ENCODE measurements at places on chromosomes 7 and 10.

GRCh38 chr7:7018290-7018689 is 164.1 kb upstream of the C1GALT1 start:
- no peak for DNase-seq

GRCh38 chr7:36951257-36951697 is 227.0 kb upstream of the AOAH start:
- no peak for DNase-seq

DNA sequence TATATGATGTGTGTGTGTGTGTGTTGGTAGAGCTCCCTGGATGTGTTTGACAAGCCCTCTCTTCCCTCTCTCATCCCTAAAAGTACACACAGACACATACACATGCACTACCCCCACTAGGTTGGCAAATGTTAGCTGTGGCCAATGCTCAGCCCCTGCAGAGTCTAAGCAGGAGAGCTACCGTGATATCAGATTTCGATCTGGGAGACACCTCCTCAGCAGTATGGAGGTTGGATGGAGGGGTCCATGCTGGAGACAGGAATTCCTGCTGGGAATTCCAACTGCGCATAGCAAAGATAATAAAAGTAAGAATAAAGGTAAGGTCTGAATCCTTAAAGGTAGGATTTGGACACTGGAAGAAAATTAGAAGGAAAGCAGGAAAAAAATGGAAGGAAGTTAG is 85.7 kb downstream of the C10orf90 start:
- DNase-seq, result no peak

- no peak for DNase-seq
These were observed 88.0 kb downstream of the CFTR start for GRCh38 chr7:117567781-117568180.

DNA sequence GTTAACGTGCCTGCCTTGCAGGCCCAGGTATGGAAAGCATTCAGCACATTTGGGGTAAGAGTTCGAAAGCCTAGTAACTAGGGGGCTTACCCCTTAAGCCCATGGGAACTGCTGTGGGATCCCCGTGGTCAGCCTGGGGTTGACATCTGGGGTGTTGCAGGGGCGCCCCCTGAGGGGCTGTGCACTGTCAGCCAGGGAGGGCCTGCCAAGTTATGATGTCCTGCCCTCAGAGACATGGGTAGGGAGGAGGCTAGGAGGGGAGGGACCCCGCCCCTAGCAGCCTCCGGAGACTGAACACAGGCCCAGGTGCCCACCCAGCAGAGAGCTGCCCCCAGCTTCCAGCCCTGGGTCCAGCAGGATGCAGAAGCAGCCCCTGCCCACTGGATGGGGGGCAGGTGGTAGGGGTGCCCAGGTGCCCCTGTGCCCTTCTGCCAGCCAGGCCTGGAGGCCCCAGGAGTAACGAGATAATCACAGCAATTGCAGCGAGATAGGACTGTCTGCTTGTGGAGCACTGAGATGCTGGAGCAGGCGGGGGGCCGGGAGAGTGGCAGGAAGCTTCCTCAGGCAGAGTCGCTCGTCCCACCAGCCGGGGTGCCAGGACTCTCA is 153.3 kb downstream of the UBE2H start:
- DNase-seq, result no peak

DNA sequence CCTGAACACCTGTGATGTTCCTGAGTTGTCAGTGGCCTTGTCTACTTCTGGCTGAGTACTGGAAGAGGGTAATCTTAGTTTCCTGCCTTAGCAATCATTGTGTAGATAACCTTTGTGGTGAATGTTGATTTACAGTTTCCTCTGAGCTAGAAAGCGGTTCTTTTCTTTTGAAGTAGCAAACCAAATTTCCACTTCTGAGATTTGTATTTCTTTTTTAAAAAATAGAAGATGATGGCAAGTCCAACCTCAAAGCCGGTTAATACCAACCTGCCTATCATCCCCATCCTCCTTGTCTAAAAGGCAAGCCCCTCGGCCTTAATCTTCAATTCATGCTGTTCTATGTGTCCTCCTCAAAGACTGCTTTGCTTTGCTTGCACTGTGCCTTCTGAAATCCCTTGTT is 12.5 kb upstream of the PALS2 start:
- DNase-seq, result no peak

All from activated gamma-delta T cell treated with anti-CD3 and anti-CD28 coated beads, Interleukin-2, amount 50 U/mL, for 16 hours (primary cell).